ENCODE measurements at places on chromosomes 12 and 14.
A peak's percentile ranks its signal among the peaks of the same experiment; 100 is the strongest.

DNA sequence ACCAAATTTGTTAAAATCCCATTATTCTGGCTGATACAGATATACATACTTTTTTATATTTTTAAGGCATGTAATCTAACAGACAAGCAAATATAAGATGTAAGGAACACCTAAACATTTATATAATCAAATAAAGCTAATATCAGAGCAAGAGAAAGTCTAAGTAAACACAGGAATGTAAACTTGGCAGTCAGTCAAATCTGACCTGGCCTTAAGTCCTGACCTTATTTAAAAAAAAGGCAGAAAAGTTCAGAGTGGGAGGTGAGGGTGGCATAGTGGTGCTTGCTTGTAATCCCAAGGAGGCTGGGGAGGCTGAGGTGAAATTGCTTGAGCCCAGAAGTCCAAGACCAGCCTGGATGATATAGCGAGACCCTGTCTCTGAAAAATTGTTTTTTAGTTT, 152.6 kb downstream of the DERA start:
- no peak for DNase-seq

DNA sequence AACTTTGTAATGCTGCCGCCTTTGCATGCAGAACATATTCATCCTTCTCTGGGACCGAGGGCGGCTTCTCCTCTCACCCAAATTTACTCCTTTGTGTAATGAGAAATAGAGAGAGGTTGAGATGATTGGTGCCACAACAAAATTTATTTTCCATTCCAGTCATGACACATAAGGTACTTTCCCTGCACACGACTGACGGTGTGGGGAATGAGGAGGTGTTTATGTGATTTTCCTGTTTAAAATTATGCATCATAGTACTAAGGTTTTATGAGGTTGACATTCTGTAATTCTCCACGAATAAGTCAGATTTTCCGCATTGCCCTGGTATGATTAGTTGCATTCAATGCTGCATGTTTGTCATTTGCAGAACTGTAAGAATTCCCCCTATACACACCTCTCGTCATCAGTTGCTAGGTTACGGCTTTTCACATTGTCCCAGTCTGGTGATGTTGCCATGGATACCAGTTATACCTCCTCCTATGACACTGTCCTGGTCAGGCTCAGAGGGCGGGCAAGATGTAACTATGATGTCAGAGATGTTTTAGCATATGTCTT, 23.1 kb downstream of the BICDL1 start:
- peak; percentile 65 for DNase-seq

- peak; percentile 61 for DNase-seq
Measured at GRCh38 chr14:50003213-50004021, 110.5 kb downstream of the ARF6 start.

DNA sequence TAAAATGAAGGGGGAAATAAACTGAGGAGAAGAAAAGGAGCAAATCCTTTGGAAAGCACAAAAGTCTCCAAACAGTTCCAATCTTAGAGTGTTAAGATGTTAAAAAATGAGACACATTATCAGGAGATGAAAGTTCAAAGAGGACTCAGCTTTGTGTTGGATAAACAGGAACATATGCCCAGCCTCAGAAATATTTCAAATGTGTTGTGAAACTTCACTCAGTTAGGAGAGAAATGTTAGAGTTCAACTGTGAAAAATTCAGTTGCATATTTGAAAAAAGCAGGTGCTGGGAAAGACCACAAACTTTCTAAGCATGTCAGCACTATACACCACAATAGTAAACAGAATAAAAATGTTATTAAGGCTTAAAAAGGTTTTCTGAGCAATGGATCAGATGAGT, 136.8 kb upstream of the PRKD1 start:
- no peak for DNase-seq

GRCh38 chr14:49594347-49595091, 4.2 kb upstream of the LRR1 start:
- no peak for DNase-seq

GRCh38 chr14:64225151-64225757, 68.9 kb downstream of the ESR2 start:
- no peak for DNase-seq

- no peak for DNase-seq
Measured at GRCh38 chr14:70803321-70804310, 5.7 kb downstream of the MAP3K9 start.

GRCh38 chr12:58249610-58250009, 308.2 kb downstream of the ATP23 start:
- no peak for DNase-seq

- DNase-seq, result no peak
Measured at GRCh38 chr14:69096781-69097475, 56.0 kb downstream of the DCAF5 start.

Data from T-helper 9 cell (primary cell).